GM04503 (cell line): ENCODE measurements at places on chromosomes 12 and 14.

- DNase-seq, result no peak
Measured at GRCh38 chr14:42322531-42323284, 716.0 kb downstream of the LRFN5 start.

GRCh38 chr14:89061696-89062095 lies 237.2 kb downstream of the TTC8 start:
- no peak for DNase-seq

- DNase-seq, result no peak
Measured at GRCh38 chr12:79194595-79194994, 330.0 kb downstream of the SYT1 start.

GRCh38 chr12:16473610-16474326 lies 126.3 kb downstream of the MGST1 start:
- no peak for DNase-seq

DNA sequence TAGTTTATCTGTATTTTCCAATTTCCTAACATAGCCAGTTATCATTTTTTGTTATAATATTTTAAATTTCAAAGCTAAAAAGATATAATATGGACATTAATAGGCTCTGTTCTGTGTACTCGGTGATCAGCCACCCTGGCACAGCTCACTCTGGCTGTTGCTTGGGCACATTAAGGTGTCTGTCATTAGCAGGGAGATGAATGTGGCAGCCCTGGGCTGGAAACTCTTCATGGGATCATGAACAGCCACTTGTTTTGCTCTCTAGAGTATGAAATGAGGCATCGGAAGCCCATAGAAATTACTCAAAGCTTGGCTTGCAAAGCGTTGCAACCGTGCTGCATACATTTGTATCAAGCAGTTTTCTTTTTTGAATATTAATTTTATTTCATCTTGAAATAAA lies 233.2 kb downstream of the DACT1 start:
- no peak for DNase-seq

- DNase-seq, result no peak
Measured at GRCh38 chr12:96235484-96235826, 41.3 kb downstream of the ELK3 start.

DNA sequence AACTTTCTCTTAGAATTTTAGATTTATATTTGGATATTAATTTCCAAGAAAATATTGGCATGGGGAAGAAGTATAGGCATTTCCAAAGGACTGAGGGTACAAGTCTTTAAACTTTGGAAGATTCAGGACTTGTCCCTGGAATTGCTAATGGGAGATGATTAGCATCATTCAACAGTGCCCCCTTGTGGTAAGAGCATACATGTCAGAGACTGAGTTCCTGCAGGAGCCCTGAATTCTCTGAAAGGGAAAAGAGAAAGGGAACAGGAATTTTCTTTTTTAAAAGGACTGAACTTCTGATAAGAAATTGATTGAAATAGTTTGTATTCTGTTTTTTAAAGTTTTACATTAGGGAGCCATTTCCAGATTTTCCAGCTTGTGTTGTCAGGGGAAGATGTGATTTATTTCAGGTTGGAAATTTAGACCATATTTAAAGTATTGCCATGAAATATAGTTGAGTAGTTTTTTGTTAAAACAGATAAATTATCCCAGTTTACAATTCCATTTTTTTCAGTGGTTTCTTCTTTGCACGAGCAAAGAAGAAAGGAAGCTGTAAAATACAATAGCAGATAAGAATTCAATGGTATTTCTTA lies 44.0 kb upstream of the REP15 start:
- peak; percentile 29 for DNase-seq

DNA sequence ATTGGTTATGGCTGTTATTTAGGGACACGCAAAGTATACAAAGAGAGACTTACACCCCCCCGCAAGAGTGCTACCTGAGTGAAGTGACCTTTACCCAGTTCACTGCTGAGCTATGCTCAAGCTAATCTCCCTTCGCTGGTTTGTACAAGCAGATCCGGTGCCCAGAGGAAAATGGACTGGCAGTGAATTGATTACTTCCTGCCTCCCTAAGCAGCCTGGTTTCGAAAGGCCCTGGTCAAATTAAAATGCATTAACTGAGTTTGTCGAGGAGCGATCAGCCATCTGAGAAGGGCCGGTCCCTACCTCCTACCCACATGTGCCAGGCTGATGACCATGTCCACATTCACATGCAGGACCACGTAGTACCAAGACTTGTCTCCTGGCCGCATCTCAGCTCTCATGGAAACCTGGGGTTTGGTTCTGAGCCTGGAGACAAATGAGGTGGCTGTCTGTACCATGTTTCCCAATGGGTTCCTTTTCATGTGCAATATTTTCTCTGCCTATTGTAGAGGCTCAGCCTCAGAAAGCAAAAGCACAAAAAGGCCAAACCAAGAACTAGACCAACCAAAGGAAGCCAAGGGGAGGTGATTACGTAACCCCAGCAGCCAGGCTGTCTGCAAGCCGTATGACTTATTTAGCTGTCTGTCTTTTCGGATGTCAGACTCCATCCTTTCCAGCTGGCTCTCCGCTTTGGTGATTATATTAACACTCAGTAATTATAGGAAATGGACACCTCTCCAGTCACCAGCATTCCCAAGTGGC lies 284.7 kb upstream of the PWP1 start:
- no peak for DNase-seq

DNA sequence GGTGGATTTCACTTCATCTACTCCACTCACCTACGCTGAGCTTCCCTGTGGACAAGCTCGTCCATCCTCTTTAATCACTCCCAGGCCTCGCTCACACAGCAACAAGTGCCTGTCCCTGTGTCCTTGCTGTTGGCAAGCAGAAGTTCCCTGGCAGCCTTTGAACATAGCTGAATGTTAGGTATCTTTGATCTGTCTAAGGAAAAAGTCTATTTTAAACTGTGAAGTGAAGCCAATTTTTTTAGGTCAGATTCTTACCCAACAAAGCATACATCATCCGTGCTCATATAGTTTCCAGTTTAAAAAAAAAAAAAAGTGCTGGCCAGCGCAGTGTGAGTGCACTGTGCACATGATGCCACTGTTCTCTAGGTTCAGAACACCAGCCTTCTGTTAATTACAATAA lies 36.3 kb downstream of the PPP2R5C start:
- no peak for DNase-seq

DNA sequence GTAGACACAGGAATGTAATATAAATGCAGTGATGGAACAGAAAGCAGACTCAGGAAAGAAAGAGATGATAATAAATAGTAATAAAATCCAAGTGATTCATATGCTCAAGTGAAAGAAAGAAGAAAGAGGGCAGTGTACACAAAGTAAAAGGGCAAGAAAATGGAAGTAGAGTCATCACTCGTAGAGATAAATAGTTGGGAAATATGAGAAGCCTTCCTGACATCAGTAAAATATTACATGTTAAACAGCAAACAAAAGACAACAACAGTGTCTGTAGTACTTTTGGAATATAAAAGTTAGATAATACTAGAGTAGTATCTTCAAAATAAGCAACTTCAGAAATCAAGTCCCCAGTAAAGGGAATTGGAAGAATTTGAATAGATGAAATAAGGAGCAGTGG lies 412.3 kb downstream of the RAD51B start:
- no peak for DNase-seq

GRCh38 chr12:113586461-113586860 lies 114.8 kb upstream of the LHX5 start:
- DNase-seq, result no peak

DNA sequence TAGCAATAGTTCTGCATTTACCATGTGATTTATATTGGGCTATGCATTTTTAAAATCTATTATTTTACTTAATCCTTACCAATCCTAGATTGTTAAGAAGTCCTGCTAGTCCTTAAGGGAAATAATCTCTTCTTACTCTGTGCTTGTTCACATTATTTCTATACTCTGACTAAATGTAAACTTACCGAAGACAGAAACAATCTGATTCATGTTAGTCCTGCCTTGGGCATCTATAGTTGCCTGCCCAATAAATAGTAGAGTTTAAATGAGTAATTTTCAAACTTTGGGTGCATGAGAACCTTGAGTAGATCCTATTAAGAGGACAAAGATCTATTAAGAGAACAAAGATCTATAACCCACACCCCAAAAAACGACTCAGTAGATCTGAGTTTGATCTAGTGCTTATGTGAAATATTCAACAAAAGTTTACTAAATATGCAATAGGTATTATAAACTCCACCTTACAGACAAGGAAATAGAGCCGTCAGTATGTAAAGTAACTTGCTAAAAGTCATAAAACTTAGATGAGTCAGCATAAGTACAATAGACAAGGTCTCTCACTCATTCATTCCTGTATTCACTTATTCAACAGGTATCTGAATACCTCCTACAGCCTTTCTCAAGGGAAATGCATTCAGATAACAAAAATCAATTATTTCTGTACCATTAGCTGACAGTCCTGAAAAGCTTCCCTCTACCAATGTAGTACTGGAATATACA lies 127.6 kb downstream of the PAWR start:
- DNase-seq, result no peak

- peak; percentile 87 for DNase-seq
Measured at GRCh38 chr12:50222275-50222783, 55.2 kb upstream of the CERS5 start.

DNA sequence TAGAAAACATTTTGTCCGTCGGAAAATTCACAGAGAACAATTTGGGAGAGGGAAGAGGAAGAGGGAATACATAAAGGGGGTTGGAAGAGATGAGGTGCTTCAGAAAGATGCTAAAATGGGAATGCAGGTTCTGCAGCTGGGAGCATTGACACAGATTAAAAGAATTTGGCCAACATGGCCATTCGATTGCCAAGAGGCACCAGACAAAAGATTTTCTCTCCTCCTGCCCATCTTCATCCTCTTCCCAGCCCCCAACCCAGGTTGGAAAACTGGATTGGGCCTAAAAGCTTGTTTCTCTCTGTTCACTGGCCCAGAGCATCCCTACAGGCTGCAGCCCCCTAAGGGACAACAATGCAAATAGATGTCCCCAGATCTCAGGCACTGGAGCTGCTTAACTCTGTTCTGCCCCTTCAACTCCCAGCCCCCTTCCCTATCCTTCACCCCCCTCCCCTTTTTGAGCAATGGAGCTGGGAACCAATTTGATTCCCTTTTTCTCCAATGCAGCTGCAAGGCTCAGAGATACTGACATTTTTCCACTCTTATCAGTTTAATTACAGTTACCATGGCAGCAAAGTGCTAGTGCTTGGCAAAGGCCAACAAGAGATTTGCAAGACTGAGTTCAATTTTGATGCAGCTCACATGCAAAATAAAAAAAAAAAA lies 1.9 kb downstream of the LMO3 start:
- no peak for DNase-seq

- DNase-seq, result peak; percentile 7
Measured at GRCh38 chr14:76267322-76268046, 108.5 kb upstream of the ESRRB start.

DNA sequence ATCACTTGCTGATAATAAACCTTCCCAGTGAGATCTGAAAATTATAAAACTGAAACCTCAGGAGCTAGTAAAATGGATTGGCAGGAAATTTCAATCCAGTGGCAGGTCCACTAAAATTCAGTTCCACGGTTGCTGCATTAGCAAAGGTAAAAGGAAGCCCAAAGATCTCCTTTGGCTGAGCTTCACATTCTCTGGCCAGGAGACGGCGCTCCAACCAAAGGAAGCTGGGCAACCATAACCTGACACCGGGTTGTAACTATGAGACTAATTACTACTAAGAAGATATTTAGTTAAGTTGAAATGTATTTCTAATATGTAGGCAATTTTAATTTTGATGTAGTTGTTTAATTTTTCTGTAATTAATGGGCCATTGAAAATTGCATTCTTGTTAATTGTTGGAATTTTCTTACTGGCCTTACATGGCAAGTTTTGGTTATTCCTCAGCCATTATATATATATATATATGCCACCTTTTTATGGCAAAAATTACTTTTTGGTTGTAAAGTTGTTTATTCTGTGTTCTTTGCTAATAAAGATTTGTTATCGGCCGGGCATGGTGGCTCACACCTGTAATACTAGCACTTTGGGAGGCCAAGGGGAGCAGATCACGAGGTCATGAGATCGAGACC lies 17.0 kb downstream of the OR8S1 start:
- no peak for DNase-seq

GRCh38 chr12:97751704-97752103 lies 289.1 kb downstream of the RMST start:
- DNase-seq, result no peak

DNA sequence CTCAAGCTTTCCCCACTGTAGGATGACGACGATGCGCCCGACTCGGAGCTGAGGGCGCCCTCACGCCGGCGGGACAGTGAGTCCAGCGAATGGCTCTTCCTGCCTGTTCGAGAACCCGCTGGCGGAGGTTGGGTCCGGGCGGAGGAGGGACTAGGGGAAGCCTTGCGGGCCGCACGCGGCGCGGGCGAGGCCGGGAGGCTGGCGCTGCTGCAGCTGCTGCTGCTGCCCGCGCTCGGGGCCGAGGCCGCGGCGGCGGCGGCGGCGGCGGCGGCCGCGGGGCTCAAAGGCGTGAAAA lies 1.9 kb downstream of the CCDC177 start:
- DNase-seq, result no peak

GRCh38 chr12:123712780-123713319 lies 697 bp downstream of the ATP6V0A2 start:
- DNase-seq, result no peak

GRCh38 chr12:95922231-95922630 lies 20.2 kb downstream of the CCDC38 start:
- no peak for DNase-seq

GRCh38 chr12:113222730-113223531 lies 1.7 kb downstream of the TPCN1 start:
- peak; percentile 67 for DNase-seq

DNA sequence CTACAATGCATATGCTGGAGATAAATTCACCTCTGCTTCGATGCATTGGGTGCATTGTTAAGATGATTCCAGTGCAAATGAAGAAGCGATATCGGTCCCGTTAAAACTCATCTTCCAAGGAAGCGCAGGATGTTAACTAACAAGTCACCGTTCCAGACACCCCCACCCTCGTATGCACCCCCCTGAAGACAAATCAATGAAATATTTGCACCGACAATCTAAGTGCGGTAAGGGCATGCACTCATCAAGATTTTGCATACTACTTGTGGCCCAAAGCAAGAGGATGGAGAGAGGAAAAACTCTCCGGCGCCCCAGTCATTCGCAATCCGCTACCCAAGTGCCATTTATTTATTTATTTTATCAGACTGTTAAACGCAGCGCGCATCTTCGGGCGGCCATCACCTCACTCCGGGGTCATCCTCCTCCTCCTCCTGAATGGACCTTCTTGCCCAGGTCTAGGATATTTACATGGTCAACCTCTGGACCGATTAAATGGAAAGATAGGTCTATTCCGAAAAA lies 1.2 kb downstream of the NOVA1 start:
- DNase-seq, result no peak

DNA sequence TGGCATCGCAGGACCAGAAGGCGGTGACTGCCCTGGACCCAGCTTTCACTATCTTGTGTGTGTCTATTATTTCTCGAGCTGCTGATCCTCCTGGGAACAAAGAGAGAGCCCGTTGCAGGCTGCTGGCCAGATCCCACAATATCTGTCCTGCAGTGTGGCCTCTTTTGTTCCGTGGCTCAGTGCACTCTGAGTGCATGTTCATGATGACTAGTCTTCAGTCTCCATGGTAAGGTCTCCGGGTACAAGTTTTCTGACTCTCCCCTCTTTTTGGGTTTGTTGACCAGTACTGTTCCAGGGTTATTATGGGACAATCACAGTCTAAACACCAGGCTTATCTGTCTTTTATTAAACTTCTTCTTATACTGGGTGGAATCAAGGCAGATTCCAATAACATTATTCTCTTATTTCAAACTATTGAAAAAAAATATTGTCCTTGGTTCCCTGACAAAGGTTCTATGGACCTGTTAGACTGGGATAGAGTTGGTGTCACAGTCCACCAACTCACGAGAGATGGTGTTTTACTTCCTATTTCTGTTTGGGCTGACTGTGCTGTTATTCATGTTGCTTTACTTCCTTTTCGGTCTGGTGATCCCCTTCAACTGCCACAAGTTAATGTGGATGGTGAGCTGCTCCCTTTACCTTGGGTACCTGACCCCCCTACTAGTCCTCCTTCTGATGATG lies 192.9 kb upstream of the ALG10B start:
- no peak for DNase-seq
